ENCODE measurements at places on chromosomes 2 and 18.
A peak's percentile ranks its signal among the peaks of the same experiment; 100 is the strongest.

GRCh38 chr2:9654452-9655100, 23.8 kb upstream of the YWHAQ start:
- no peak for DNase-seq

DNA sequence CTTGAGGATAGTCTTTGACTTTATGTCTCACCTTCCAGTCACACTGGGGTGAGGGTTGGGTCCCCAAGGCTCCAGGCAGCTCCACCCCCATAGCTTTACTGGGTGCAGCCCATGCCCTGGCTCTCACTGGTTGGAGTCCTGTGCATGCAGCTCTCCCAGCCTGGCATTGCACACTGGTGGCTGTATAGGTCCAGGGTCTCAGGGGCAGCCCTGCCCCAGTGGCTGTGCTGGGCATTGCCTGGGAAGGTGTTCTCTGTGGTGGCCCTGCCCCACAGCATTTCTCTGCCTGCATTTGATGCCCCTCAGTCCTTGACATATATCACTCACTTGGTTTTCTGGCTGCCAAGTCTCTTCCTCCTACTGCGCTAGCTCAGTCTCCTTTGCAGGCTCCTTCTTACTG, 21.2 kb downstream of the MPHOSPH10 start:
- no peak for DNase-seq

DNA sequence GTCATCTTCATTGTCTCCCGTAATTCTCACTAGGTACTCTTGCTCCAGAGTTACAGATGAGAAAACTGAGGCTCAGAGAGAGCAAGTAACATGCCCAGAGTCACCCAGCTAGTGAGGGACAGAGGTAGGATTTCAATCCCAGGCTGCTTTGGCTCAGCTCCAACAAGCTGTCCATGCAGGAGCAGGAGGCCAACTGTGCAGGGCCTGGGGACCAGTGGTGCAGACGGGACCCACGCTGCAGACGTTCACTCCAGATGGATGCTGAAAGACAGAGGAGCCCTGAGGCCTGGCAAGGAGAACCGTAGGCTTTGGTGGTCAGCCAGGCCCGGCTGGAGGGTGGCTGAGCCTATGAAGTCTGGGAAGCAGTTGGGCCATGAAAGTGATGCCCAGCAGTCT, 102.6 kb downstream of the MCFD2 start:
- DNase-seq, result peak; percentile 11

- peak; percentile 56 for DNase-seq
Observed at GRCh38 chr18:26089293-26090129, 902 bp downstream of the SS18 start.

DNA sequence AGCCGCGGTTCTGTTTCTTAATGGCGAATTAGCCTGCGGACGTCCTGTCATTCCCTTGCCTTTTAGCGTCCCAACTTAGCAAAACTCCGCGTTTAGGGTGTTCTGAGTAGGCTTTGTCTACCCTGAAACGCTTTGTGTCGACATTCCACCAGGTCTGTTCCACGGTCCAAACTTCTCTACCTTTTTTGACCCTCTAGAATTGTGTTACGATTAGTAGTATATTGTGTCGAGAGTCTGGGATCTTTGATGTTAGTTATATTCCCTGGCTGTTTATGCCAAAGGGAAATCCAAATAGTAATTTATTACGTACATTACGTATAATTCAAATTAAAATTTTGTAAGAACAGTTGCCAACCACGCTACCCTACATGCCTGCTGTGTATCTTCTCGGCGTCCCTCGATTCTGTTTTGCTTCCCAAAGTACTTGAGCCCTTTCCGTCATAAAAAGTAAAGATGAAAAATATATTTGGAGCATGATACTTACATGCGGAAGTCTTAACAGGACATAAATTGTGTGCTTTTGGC, 495 bp upstream of the TTC32 start:
- DNase-seq, result no peak

GRCh38 chr2:224210286-224211180, 171.4 kb upstream of the SERPINE2 start:
- no peak for DNase-seq

- DNase-seq, result no peak
Observed at GRCh38 chr18:9751371-9752031, 43.4 kb downstream of the RAB31 start.

DNA sequence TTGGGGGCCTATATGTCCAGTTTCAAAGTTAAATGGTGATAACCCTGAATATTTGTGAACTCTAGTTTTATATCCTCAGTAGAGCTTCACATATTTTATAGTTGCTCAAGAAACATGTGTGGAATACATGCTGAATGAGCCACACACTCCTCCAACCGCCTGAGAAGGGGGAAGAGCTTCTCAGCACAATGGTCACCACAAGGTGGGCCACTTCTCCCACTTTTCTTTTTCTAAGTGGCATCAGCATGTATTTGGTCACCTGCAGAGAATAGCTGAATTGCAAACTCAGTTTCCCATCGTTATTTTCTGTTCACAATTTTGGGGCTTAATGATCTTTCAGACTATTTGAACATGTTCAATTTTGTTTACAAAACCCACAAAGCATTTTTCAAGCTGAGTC, 340.5 kb downstream of the PARD3B start:
- peak; percentile 39 for DNase-seq

DNA sequence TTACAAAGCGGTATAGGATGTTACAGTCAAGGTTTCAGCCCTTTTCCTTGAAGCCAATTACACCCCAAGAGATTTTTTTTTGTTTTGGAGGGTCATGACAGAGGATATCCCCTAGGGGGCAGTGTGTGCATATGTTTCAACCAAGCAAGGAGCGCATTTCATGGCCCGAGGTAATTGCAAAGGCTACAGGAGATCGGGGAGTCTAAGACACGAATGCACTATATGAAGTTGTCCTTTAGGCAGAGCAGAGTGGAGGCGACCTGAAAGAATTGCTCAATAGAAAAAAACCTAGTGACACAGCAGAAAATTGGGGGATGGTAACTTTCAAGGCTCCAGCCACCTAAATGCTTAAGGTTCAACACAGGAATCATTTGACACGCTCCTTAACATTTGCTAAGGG, 219.8 kb upstream of the PARD3B start:
- peak; percentile 81 for DNase-seq

GRCh38 chr2:120235681-120236080, 12.5 kb upstream of the TMEM185B start:
- no peak for DNase-seq

GRCh38 chr2:45069684-45070083, 60.4 kb upstream of the SIX2 start:
- DNase-seq, result no peak

DNA sequence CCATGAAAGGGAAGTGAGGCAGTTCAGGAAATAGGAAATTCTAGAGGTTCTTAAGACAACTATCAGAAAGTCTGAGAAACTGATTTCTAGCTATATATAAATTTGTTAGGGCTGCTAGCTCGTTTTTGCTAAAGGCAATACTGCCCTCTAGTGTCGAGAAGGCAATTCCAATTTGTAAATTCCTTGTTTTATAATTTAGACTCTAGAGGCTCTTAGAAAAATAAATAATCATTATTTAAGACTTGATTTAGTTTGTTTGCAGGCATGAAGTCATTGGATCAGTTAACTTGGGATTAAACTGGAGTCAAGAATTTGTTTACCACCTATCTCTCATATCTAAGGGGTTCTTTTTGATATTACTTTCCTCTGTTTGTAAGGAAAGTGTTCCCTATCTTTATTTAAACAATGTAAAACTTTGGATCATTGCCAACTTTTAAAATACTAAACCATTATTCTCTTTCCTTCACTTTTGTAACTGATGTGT, 66.2 kb downstream of the ACVR2A start:
- DNase-seq, result peak; percentile 18

DNA sequence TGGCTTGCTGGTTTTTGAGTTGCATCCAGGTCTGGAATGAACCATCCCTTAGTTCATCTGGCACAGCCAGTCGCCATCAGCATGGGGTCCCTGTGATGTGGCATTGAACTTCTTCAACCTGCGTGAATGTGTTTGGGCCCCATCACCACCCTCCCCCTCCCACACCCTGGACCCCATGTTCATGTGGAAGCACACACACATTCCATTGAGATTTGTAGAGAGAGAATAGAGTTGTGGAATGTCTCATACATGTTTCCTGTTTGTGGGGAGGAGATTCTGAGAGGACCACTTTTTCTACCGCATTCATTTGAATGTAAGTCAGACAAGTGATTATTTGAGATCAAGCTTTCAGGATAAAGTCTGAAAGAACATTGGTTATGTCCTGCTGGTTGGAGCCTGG, 117.6 kb upstream of the EML6 start:
- no peak for DNase-seq

GRCh38 chr2:45776160-45776955, 124.9 kb downstream of the PRKCE start:
- DNase-seq, result no peak

- DNase-seq, result no peak
Observed at GRCh38 chr2:126220331-126220730, 435.6 kb upstream of the GYPC start.

DNA sequence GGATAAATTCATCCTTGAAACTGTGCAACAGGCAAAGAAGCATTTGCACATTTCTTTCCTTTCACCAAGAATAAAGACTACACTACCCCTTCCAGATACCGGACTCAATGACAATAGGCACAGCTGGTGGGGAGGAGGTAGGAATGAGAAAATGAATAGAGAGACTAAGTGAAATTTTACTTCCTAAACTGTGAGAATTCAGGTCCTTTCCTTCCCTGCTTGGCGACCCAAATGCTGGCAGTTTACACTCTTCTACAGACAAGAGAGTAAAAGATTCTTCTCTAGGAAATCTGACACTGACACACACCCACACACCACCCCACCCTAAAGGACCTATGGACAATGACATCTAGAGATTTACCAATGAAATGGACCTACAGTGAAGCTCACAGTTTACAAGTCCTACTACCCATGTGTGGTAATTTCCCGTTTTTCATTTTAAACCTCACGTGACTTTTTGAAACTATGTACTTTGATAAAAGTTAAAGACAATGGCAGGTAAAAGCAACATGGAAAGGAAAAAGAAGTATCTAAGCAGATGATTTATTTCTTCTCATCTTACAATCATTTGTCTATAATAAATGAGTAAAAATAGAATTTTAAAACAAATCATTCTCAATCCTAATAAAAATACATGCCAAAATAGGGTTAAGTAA, 27.9 kb downstream of the REV1 start:
- no peak for DNase-seq

DNA sequence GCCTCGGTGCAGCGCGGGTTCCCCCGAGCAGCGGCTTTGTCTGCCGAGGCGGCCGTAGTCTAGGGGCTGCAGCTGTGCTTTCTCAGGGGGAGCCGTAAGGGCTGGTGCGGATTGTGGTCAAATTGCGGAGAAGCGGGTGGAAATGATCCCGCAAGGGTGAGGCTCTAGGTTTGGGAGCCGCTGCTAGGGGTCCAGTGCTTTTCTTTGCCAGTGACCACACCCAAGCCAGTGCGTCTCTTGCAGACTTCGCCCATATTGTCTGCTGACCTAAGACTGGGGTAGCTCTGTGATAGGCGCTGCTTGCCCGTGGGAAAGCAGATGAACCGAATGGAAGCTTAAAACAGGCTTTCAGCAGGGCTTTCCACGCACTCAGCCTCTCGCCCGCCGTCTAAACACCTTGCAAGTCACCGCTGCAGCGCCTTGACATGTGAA, 2.1 kb downstream of the DPYSL5 start:
- no peak for DNase-seq

GRCh38 chr2:71756280-71756906, 303.0 kb downstream of the DYSF start:
- no peak for DNase-seq

DNA sequence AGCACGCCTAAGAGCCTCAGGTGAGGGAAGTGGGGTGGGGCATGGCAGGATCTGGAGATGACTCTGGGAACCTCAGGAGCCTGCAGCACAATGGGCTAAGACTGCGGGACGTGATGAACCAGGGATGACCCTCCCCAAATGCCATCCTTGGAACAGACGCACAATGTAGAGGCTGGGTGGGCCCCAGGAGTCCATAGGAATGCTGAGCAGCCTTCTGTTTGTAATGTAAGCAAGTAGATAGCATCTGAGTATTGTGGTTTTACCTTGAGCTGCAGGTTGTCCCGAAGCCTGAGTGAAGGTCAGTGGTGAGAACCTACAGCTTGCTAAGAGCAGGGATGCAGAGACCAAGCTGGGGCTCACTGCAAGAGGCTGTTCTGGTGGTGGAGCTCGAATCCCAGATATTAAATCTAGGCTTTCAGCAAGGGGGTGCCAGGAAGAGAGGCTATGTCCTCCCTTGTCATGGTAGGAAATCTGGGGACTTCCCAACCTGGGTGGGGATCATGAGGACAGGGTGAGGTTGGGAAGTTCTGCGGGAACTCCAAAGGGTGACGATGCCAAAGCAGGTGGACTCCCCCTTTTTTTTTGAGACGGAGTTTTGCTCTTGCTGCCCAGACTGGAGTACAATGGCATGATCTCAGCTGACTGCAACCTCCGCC, 5.8 kb downstream of the SCTR start:
- no peak for DNase-seq

- no peak for DNase-seq
Observed at GRCh38 chr18:52408800-52409302, 68.9 kb downstream of the DCC start.

GRCh38 chr18:10560452-10561045, 34.7 kb downstream of the NAPG start:
- peak; percentile 39 for DNase-seq

- no peak for DNase-seq
Observed at GRCh38 chr18:62757399-62758010, 42.2 kb downstream of the PHLPP1 start.

DNA sequence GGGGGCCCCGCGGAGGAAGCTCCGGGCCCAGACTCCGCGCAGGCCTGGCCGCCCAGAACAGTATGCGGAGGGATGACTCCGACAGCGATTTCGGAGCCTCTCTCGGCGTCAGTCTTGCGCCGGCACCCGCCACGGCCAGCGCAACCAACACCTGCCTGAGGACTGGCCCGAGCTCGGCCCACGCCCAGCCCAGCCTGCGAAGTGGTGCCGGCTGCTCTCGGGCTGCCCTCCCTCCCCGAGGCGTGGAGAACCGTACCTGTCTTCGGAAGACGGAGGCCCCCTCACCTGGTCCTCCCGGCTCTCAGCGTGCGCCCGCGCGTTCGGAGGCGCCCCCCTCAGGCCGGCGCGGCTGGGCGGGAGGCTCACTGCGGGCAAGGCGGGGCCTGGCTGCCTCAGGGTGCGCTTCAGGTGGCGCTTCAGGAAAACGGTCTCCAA, at the start of gene M1AP:
TSS of gene M1AP (minus strand) at position 322 of the 435 bp plus-strand sequence. CDS start 8,055 bp downstream, outside the sequence.
- DNase-seq, result no peak

- DNase-seq, result no peak
Observed at GRCh38 chr18:59054496-59055287, 85.0 kb upstream of the SEC11C start.

- DNase-seq, result no peak
Observed at GRCh38 chr2:51297488-51297887, 265.6 kb upstream of the NRXN1 start.

DNA sequence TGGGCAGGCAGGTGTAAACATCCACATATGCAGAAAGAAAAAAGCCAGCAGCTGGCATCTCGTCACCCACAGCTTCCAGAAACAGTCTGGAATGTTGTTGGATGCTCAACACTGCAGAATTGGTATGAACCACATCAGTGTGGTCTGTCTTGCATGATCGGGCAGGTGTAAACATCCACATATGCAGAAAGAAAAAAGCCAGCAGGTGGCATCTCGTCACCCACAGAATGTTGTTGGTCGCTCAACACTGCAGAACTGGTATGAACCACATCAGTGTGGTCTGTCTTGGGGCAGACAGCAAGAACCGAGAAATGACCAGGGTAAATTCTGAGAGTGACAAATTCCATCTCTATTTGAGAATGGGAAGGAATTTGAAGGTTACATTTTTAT, 39.6 kb downstream of the DOCK10 start:
- no peak for DNase-seq

- no peak for DNase-seq
Observed at GRCh38 chr2:211837206-211837605, 701.4 kb downstream of the ERBB4 start.
